ENCODE measurements at places on chromosomes 3 and 15.

DNA sequence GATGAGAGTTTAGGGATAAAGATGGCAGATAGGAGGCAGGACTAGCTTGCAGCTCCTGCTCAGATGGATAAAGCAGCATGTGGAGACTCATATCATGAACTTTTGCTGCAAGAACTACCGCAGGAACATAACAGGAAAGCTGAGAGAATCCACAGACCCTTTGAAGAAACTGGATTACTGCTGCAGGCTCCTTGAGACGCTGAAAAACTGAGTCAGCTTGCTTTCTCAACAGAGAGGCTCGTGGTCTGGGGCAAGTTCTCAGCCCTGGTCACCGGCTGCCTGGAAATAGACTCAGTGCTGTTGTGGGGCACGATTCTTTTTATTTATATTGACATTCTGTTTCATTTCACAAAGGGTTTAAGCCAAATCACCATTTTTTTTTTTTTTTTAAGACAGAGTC, 28.8 kb upstream of the TRIM59 start:
- no peak for DNase-seq

- peak; percentile 30 for DNase-seq
These were observed 74.0 kb downstream of the COL8A1 start for GRCh38 chr3:99712291-99712954.

GRCh38 chr3:26967501-26967900, 344.9 kb downstream of the LRRC3B start:
- DNase-seq = no peak

DNA sequence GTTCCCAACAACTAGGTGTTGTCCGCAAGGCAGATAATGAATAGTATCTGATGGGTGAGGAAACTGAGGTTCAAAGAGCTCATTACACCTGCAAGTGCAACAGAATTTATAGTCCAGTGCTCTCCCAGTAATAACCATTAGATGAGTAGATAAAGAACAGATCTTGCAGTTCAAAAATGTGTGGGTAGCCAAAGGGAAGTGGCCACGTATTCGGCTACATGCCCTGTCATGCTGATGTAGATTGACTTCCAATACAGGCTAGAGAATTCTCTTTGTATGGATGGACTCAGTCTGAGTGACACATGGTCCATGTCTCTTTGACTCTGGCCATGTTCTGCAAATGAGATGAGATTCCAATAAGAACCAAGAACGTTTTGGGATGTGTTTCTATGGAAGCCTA, 187.9 kb upstream of the LPP start:
- DNase-seq = no peak

DNA sequence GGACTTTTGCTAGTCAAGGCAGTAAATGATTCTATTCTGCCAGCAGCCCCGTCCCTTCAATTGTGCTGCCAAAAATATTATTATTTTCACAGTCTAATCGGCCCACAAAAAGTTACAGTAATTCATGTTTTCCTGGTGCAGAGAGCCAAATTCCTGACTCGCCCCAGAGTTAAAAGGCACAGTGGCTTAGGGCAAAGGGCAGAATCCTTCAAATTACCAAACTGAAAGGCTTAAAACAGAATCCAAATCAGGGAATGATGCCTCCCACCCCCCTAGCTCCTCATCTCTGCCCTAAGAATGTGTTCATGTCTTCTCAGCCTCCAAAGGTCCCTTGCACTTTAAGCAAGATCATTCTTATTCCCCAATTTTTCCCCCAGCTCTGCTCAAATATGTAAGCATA, 477.8 kb upstream of the PROK2 start:
- DNase-seq = no peak
